B cell (primary cell): ENCODE measurements at places on chromosomes 5 and 9. TPM values are rescaled to one million over a fixed set of nuclear protein-coding genes. Genes with fewer than 3 reads are reported as not detected.

DNA sequence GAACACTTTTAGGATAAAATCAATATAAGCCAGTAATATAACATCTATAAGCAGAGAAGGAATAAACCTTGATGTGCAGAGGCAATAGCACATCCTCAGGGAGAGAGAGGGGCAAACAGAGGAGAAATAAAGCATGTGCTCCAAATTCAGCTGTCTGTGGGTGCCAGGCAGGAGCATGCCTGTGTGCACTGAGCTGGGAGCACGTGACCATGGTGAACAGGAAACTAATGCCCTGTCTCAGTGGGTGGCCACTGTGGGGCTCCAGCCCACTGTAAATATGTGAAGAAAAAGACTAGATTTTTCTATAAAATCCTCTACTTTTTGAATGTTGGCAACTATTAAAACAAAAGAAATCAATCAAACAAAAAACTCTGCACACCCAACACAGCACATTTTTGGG, 55.3 kb downstream of the FYB1 start:
- no peak overlapping the region for H3K4me3 ChIP-seq
- H3K36me3 ChIP-seq: no peaks in the 10 kb centered on the region
- no peak for DNase-seq
- no peak overlapping the region for H3K27ac ChIP-seq

- H3K4me1 ChIP-seq: peaks cover 6% of the 10 kb centered on the region
- DNase-seq: peak; percentile 10
- H3K36me3 ChIP-seq: peaks cover 74% of the 10 kb centered on the region
- H3K27me3 ChIP-seq: no peaks in the 10 kb centered on the region
- H3K4me3 ChIP-seq: no peak overlapping the region
These were observed 48.9 kb upstream of the CACNA1B start for GRCh38 chr9:137828527-137829259.

DNA sequence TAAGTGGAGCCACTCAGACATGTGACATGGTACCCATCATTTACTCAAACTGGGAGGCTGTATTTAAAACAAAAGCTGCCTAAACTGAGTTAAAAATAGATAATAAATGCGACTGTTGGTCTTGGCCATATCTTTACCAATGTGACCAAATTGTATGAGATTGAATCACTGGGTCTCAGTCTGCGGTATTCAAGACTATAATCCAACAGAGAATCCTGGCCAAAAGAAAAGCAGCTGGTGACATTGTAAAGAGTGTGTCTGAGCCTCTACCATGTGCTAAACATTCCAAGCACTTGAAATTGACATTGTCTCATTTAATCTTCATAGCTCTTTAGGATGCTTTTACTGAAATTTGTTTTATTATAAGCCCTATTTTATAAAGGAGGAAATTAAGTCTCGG, 282.6 kb downstream of the ZNF608 start:
- H3K27ac ChIP-seq: no peak overlapping the region
- H3K36me3 ChIP-seq: no peaks in the 10 kb centered on the region
- no peaks in the 10 kb centered on the region for H3K4me1 ChIP-seq

- no peaks in the 10 kb centered on the region for H3K4me1 ChIP-seq
- H3K27ac ChIP-seq: no peak overlapping the region
- no peaks in the 10 kb centered on the region for H3K36me3 ChIP-seq
- H3K27me3 ChIP-seq: no peaks in the 10 kb centered on the region
- H3K4me3 ChIP-seq: no peak overlapping the region
These were observed 124.7 kb downstream of the FBN2 start for GRCh38 chr5:128413356-128413755.

GRCh38 chr5:82387001-82387818, 109.1 kb upstream of the RPS23 start:
- no peaks in the 10 kb centered on the region for H3K27me3 ChIP-seq
- no peak overlapping the region for H3K27ac ChIP-seq
- no peak for DNase-seq
- H3K36me3 ChIP-seq: no peaks in the 10 kb centered on the region
- no peaks in the 10 kb centered on the region for H3K4me1 ChIP-seq

GRCh38 chr5:128538250-128539037, 399 bp upstream of the FBN2 start:
- no peak overlapping the region for H3K27ac ChIP-seq
- H3K27me3 ChIP-seq: no peaks in the 10 kb centered on the region
- no peaks in the 10 kb centered on the region for H3K36me3 ChIP-seq
- DNase-seq: peak; percentile 3

The AQP3 gene
- 10.0 and 11.4 TPM in 2 replicates for polyA plus RNA-seq

The TXN gene
- 20.2 and 22.9 TPM in 2 replicates for polyA plus RNA-seq

The APBA1 gene
- 0.01 and 0.03 TPM in 2 replicates for polyA plus RNA-seq

The PCDHB11 gene
- polyA plus RNA-seq: not detected in 2 replicates
